ENCODE measurements at places on chromosomes 5 and 9. TPM values are rescaled to one million over a fixed set of nuclear protein-coding genes. Genes with fewer than 3 reads are reported as not detected.

Gene PLAC8L1
- total RNA-seq = not detected

Gene BSPRY
- total RNA-seq = not detected

Gene NR2F1-AS1
- 21.5 TPM for total RNA-seq

Gene RANBP3L
- total RNA-seq = not detected

Gene SLC6A7
- not detected for total RNA-seq

Gene CTNNAL1
- 160 TPM for total RNA-seq

Gene FOXD4
- 0.27 TPM for total RNA-seq

Gene PRDM9
- not detected for total RNA-seq

Gene FAM114A2
- total RNA-seq = 43.0 TPM

Gene ALDH1A1
- total RNA-seq = 57.0 TPM

Gene THBS4
- total RNA-seq = not detected

Gene PPIC
- total RNA-seq = 26.3 TPM

Gene PCDHB15
- total RNA-seq = 0.14 TPM

Gene MEF2C
- 63.5 TPM for total RNA-seq

Gene NUTM2G
- total RNA-seq = not detected

Gene CCDC192
- total RNA-seq = not detected

Gene CA9
- 0.14 TPM for total RNA-seq

Gene SPATA31E1
- not detected for total RNA-seq

Gene CARTPT
- not detected for total RNA-seq

Gene HMGCS1
- 103 TPM for total RNA-seq

Gene LCN12
- total RNA-seq = not detected

Gene PCDHGA12
- 10.8 TPM for total RNA-seq

Gene C5orf52
- total RNA-seq = not detected

Gene EDIL3
- 5.3 TPM for total RNA-seq

Gene DRD1
- total RNA-seq = not detected

Gene FSD1L
- total RNA-seq = 9.3 TPM

Gene CCL27
- total RNA-seq = not detected

Gene CDC20B
- total RNA-seq = 0.13 TPM

Gene SLC4A9
- not detected for total RNA-seq

Gene PCDHA10
- total RNA-seq = 0.07 TPM

Gene LCP2
- total RNA-seq = 1.2 TPM

Gene MZB1
- not detected for total RNA-seq
